ENCODE measurements at places on chromosomes 13 and 19.

GRCh38 chr19:2661615-2662014 is 40.9 kb downstream of the GNG7 start:
- DNase-seq: no peak

DNA sequence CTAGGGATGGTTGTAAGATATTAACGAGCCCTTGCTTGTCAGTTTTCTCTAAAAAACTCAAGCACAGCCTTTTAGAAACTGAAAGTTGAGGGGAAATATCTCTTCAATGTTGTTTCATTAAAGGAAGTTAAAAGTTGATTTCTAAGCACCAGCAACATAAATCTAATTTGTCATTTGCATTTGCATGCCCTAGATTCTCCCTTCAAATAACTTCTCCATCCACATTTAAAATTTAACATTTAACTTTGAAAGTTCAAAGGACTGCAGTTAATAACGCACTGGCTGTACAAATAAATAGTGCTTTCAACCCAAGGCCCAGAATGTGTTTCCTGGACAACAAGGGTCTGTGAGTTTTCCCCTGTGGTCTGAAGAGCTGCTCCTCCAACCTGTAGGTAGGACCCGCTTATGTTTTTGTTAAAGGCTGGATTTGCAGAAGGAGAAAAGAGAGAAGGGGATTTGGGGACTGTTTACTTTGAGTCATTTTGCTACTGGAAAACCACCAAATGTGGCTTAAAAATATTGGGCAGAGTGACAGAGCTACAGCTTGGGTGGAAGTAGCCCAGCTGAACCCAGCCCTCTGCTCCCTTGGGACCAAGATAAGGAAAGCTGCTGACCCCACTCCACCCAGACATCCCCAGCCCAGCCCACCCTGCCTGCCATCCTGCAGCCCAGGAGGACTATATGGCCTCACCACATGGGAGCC is 39.8 kb downstream of the TNFRSF19 start:
- no peak for DNase-seq

DNA sequence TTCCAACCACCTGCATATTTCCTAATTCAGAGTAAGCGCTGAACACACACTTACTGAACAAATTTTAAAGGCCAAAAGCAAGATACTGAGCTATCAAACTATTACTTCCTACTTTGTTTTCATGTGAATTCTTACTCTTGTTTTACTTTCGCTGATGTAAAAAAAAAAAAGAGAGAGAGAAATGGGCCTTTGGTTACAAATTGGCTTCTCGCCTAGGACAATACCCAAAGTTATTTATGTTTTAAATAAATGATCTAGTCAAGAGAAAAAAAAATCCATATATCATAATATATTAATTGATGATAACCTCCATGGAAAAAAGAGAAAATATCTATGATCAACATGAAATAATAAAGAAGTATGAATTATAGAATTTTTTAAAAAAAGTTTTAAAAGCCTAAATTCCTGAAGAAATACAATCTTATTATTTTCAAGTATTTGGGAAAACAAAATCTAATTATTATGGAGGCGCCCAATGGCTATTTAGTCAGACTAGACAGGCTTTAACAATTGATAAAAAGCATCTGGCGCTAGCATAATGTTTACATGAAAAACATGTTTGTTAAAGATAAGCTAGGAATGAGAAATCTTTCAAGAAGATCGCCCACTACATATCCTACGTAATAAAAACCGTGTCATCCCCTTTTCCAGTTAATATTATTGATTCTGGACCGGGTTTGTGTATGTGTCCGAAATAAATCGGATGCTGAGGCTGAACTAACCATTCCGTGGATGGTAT is 9.0 kb downstream of the COL4A1 start:
- DNase-seq: no peak

GRCh38 chr13:45102136-45102507 is 18.2 kb upstream of the GTF2F2 start:
- no peak for DNase-seq

DNA sequence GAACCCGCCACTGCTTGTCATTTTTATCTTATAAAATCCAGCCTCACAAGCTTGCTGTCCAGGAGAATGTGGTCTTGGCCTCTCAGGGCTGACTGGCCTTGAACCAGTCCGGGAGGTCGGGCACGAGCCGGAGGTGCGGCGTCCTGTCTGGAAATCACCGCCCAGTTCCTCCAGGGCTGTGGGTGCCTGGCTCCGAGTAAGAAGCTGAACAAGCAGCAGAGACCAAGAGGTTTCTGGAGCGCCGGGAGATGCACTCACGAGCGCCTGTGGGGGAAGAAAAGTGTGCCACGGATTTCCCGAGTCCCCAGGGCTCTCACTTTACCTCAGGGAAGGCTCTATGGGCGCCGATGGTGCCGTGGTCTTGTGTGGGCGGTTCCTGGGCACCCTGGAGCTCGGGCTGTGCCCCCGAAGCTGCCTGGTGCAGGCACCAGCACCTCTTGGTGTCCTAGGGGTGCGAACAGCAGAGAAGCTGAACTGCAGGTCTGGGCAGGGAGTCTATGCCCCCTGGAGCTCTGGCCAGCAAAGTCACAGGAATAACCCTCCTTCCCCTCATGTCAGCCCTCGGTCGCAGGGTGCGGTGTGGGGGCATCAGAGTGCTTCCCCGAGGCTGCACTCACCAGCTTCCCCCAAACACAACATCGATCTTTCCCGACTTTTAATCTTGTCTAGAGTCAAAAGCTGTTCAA is 50.0 kb downstream of the GAS6 start:
- DNase-seq: no peak

- DNase-seq: no peak
Observed at GRCh38 chr13:31697290-31697689, 42.0 kb upstream of the RXFP2 start.

GRCh38 chr13:68690567-68690966 is 1417.1 kb upstream of the ATXN8OS start:
- no peak for DNase-seq

- no peak for DNase-seq
Observed at GRCh38 chr19:49390131-49390928, 2.3 kb downstream of the KASH5 start.

GRCh38 chr19:28345811-28346210 is 867.1 kb downstream of the UQCRFS1 start:
- DNase-seq: no peak

DNA sequence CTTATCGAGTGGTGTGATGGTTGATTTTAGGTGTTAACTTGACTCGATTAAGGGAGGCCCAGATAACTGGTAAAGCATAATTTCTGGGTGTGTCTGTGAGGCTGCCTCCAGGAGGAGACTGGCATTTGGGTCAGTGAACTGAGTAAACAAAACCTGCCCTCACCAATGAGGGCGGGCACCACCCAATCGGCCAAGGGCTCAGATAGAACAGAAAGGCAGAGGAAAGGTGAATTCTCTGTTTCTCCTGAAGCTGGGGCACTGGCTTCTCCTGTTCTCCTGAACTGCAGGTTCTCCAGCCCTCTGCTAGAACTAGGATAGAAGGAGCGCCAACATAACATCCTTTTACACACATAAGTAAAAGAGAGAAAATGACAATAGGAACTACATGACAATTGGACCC is 35.1 kb downstream of the ESD start:
- DNase-seq: no peak

DNA sequence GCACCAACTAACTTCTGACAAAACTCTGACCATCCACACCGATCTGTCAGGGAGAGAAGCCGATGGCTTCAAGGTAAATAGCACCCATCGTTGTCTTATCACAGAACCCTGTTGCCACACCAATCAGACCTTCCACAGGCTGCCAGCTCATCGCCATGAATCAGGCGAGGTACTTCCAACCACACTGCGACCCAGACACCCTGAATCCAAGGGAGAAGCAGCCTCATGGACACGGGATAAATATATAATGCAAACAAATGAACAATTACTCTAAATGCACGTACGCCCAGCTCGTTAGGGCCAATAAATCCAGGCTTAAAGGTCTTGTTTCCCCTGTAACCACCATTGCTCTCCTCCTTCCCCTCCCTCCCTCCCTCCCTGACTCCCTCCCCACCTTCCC is 20.8 kb downstream of the RANBP3 start:
- no peak for DNase-seq

- no peak for DNase-seq
Observed at GRCh38 chr13:110920038-110920437, 5.2 kb upstream of the ANKRD10 start.

DNA sequence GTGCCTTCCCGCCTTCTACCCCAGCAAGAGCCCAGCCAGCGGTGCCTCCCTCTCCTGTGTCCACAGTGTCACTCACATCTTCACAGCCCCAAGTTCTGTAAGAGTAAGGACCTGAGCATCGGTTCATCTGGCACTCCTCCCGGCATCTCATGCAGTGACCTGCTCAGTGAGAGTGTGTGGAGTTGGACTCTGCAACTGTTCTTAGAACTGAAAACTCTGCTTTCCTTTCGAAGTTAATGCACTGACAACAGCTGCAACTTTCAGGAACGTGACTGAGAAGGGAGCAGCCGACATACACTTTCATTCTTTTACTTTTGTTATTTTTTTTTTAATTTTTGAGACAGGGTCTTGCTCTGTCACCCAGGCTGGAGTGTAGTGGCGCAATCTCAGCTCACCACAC is 41.2 kb downstream of the CEP89 start:
- DNase-seq: no peak

GRCh38 chr19:40223135-40223822 is 3.2 kb downstream of the CCNP start:
- DNase-seq: no peak

- no peak for DNase-seq
Observed at GRCh38 chr19:18373407-18373891, 12.5 kb upstream of the GDF15 start.

DNA sequence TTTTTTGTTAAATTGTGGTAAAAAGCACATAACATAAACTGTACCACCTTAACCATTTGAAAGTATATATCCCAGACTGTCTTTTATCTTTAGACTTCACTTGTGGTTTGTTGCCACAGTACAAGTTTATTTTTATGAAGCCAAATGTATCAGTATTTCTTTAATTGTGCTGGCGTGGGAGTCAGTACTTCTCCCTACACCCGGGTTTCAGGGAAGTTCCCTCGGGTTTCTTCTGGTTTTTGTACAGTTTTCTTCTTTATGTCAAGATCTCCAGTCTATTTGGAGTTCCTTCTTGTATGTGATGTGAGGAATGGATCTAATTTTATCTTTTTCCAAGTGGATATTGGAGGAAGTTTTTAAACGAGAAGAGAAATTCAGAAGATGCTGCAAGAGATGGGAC is 20.5 kb downstream of the CCDC8 start:
- no peak for DNase-seq

DNA sequence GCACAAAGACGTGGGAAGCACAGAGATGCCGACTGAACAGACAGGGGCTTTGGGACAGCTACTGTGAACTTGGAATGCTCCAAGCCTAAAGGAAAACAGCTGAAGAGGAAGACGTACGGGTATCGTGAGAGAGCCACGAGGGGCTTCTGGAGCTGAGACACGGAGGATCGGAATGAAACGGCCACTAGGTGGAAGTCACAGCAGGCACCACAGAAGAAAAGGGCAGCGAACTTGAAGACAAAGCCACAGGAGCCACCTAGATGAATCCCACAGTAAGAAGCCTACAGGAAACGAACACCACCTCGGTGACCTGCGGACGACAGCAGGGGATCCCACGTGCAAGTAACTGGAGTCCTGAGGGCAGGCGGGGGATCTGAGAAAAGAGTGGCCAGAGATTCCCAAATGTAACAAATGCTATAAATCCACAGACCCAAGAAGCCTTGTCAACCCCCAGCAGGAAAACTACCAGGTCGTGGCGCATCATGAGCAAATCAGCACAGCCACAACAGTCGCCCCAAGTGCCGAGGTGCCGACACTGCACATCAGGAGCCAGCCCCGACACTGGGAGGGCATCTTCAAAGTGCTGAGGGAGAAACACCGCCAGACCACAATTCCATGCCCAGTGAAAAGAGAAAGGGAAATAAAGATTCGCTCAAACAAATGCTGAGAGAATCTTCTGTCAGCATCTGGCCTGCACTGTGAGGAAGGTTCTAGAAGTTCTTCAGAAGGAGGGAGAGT is 39.3 kb upstream of the ISYNA1 start:
- DNase-seq: no peak

GRCh38 chr19:46043519-46043918 is 2.7 kb upstream of the IGFL4 start:
- no peak for DNase-seq

DNA sequence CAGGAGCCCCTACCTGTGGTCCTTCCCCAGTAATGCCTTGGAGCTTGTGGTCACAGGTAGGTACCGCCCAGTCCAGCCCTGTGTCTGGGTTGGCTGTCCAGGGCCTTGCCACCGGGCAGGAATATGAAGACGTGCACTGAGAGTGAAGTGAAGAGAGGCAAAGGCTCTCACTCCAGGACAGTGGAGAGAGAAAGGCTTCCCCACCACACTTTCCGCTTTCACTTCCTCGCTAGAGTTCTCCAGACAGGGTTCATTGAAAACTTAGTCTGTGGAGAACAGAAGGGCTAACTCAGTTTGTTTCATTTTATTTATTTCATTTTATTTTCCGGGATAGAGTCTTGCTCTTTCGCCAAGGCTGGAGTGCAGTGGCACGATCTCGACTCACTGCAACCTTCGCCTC is 14.2 kb downstream of the FCAR start:
- no peak for DNase-seq

- DNase-seq: no peak
Observed at GRCh38 chr13:23615395-23616081, 45.3 kb downstream of the TNFRSF19 start.

- DNase-seq: no peak
Observed at GRCh38 chr13:48636550-48636949, 17.2 kb upstream of the CYSLTR2 start.

- DNase-seq: no peak
Observed at GRCh38 chr13:49022472-49023144, 46.9 kb downstream of the FNDC3A start.

- no peak for DNase-seq
Observed at GRCh38 chr19:10911579-10912363, 16.7 kb downstream of the YIPF2 start.

GRCh38 chr13:103130681-103131210 is 64.5 kb upstream of the SLC10A2 start:
- no peak for DNase-seq

DNA sequence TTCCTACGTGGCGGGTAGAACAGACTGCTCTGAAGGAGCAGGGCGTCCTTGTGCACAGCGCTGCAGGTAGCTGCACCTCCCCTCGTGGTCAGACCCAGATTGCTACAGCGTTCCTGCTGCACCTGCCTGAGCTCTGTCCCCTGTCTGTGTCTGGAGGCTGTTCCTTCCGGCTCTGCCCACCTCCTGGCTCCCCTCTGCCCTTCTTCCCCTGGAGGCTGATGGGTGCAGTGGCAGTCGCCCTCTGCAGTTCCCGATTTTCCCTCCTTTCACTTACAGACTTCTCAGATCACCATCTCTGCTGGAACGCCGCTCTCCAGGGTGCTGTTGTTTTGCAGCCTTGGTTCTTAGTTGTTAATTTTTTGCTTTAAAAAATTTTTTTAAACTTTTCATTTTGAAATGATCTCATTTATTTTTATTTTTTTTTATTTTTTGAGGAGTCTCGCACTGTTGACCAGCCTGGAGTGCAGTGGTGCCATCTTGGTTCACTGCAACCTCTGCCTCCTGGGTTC is 53.6 kb downstream of the SMARCA4 start:
- no peak for DNase-seq
